ENCODE measurements at places on chromosomes 13 and 19.

- no peak for DNase-seq
Measured at GRCh38 chr19:56306016-56306415, 8.6 kb downstream of the ZSCAN5A start.

GRCh38 chr13:25699600-25699999 is 327.8 kb downstream of the ATP8A2 start:
- DNase-seq = no peak

DNA sequence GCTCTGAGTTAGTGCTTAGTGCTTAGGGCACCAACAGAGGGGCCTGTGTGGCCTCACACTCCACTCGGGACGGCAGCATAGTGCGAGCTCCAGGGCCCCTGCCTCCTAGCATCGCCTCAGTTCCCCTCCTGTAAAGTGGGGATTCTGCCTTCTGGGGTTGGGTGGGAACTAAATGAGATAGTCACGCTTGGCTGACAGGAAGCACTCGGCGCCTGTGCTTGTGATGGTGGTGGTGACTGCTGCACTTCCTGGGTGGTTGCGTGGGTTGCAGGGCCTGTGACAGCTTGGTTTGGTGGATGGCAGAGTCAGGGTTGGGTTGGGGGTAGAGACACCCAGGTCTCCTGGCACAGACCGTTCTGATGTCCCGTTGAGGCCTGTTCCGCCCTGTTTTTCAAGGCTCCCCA is 7.7 kb downstream of the PLEKHF1 start:
- DNase-seq = no peak

DNA sequence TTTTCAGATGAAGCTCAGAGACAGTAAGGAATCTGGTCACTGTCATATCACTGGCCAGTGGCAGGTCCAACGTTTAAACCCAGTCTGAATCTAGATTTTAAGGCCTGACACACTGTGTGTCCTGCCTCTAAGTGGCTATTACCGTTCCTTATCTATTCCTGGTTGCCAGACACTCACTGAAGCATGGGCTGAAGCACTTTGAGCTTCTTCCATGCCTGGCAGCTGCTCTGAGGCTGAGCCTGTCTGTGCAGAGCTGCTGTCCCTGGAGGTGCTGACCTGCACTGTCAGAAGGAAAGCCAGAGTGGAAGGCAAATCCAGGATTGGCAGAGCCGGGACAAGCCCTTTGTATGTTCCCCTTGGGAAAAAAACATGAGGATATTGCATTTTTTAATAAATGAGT is 109.2 kb upstream of the SLC7A1 start:
- no peak for DNase-seq

DNA sequence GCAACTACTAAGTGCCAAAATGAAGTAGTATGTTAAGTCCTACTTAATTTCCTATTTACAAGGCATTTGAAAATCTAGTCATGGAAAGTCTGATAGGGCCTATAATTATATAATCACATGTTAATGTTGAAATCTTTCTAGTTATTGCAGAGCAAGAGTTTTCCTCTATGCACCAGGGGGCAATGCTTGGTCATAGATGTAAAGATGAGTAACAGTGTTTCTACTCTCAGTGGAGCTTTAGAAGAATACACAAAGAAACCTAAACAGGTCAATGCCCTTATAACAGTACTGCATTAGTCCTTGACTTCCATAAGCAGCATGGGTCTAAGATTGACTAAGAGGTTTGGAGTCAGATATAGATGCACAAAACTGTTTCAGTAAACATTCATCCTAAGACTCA is 218.7 kb downstream of the KCTD12 start:
- no peak for DNase-seq

DNA sequence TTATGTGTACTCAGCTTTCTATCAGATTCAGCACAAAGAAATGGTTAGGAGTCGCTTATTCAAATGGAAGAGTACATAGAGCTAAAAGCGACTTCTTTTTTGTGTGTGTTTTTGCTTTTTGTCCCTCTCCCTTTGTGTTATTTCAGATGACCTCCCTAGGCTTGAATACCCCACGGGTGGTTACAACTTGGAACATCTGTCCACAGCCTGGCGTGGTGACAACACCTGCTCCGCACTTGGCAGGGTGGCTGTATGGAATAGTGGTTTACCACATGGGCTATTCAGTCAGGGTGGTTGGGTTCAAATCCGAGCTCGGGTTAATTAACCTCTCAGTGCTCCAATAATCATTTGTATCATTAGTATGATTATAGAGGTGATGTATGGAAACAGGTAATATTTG is 151.6 kb upstream of the FREM2 start:
- DNase-seq = no peak

- no peak for DNase-seq
Measured at GRCh38 chr13:26984337-26984736, 187.3 kb downstream of the USP12 start.

GRCh38 chr13:30394751-30395191 is 27.5 kb upstream of the UBE2L5 start:
- DNase-seq = no peak

- no peak for DNase-seq
Measured at GRCh38 chr19:38464421-38465082, 31.1 kb downstream of the RYR1 start.

- no peak for DNase-seq
Measured at GRCh38 chr13:101115762-101116171, 300.5 kb downstream of the NALCN start.

GRCh38 chr13:109751477-109751876 is 34.9 kb downstream of the IRS2 start:
- no peak for DNase-seq

DNA sequence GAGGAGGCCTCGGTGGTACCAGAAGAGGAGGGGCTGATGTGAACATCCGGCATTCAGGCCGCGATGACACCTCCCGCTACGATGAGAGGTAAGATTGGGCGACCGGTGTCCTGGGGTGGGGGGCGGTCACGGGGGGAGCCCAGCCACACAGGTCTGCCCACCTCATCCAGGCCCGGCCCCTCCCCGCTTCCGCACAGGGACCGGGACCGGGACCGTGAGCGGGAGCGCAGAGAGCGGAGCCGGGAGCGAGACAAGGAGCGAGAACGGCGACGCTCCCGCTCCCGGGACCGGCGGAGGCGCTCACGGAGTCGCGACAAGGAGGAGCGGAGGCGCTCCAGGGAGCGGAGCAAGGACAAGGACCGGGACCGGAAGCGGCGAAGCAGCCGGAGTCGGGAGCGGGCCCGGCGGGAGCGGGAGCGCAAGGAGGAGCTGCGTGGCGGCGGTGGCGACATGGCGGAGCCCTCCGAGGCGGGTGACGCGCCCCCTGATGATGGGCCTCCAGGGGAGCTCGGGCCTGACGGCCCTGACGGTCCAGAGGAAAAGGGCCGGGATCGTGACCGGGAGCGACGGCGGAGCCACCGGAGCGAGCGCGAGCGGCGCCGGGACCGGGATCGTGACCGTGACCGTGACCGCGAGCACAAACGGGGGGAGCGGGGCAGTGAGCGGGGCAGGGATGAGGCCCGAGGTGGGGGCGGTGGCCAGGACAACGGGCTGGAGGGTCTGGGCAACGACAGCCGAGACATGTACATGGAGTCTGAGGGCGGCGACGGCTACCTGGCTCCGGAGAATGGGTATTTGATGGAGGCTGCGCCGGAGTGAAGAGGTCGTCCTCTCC is 6.3 kb upstream of the LIN7B start:
- no peak for DNase-seq

DNA sequence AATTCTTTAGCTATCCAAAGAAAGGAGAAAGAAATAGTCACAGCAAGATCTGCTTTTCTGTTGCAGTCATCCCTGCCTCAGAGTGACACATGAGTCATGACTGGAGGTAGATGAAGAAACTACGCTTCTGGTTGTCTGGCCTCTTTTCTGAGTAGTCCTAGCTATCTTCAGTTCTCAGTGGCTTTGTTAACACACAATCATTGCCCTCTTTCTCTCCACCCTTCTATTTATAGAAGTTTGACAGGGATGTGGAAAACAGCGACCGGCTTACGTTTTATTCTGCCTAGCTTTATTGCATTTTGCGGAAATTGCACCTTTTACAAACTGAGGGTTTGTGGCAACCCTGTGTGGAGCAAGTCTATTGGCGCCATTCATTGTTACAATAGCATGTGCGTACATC is 26.7 kb downstream of the SPATA13 start:
- no peak for DNase-seq

GRCh38 chr13:26971990-26972887 is 199.4 kb downstream of the USP12 start:
- DNase-seq = no peak

- no peak for DNase-seq
Measured at GRCh38 chr19:1512671-1513498, at the start of gene ADAMTSL5. Gene ADAMTSL5 (minus strand): TSS chr19:1513019. CDS start chr19:1510943, 2,076 bp downstream.

GRCh38 chr19:33887891-33888290 is 91.2 kb downstream of the KCTD15 start:
- peak; percentile 14 for DNase-seq

DNA sequence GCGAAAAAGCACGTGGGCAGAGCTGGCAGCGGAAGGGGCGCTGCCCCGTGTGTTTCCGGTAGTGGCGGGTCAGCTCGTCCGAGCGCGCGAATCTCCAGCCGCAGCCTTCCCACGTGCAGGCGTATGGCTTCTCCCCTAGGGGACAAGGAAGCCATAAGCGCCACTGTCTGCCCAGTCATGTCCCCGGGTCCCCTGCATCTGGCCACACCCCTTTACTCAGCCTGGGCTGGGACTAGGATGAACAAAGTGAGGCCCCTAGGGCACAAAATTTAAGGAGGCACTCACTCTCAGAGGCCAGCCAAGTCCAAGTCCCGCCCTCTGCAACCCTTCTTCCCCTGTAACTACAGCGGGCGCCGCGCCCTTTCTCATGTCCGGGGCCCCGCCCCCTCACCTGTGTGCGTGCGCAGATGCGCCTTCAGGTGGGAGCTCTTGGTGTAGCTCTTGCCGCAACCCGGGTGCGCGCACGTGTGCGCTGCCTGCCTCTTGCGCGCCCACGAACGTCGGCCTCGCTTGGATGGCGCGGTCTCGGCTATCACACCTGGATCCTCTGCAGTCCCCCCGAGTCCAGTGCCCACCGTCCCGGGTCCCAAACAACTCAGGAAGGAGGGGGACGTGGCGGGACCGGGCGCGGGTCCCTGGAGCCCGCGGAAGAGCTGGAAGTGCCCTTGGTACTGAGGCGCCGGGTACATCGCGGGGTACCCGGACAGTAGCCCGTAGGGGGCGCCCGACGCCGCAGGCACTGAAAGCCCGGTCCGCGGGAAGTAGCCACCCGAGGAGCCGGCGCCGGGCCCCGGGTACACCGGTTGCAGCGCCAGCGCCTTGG is 1.9 kb downstream of the KLF1 start:
- DNase-seq = peak; percentile 51
